ENCODE measurements at places on chromosomes 2 and 18.
A peak's percentile ranks its signal among the peaks of the same experiment; 100 is the strongest.

DNA sequence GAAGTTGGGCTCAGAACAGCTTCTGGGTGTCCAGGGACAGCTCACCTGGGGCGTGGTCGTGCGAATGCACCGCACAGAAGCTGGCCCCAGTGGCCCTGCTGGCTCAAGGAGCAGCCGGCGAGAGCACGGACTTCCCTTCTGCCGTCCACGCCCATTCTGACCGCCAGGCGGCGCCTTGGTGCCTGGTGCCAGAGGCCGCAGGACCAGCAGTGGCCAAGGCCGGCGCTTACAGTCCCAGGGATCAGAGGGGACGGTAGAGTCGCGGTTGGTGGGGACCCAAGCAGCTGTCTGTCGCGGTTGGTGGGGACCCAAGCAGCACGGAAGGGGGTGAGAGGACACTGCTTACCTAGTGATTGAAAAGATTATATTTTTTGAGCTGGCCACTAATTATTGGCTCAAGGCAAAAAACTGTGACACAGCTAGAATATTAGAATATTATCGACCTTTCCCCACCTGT is 25.7 kb downstream of the NPPC start:
- peak; percentile 47 for DNase-seq

DNA sequence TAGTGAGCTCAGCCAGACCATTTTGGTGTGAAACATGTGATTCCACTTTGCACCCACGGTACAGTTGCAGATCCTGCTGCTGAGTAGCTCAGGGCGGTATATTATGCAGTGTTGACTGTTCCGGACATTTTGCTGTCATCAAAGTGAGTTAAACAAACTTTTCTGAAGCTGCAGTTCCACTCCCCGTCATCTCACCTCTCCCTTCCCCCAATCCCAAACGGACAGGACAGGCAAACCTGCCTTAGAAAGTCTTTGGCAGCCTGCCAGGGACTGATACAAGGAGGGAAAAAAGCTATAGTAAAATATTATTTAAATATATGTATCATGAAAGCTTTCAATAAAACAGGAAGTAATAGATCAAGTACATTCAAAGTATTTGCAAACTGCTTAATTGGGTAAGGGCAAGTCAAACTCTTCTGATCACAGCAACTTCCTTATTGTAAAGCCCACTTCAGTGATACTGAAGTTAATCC is 35.5 kb upstream of the SP5 start:
- no peak for DNase-seq

- DNase-seq: no peak
These were observed 55.1 kb upstream of the ACVR2A start for GRCh38 chr2:147789720-147790119.

DNA sequence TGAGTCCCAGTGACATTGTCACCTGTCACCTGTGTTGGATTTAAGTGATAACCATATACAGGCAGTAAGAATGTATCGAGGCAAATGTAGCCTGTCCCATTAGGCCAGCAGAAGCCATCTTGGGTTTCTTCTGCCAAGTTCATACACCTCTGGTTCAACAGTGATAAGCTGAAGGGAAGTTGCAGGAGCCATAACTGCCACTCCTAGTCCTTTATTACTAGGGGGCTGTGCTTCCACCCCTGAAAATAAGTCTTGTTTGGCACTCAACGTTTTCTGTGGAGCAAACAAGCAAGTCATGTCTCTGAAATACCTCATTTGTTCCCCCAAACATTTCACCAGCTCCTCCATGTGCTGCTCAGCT is 58.1 kb upstream of the ALPP start:
- no peak for DNase-seq

DNA sequence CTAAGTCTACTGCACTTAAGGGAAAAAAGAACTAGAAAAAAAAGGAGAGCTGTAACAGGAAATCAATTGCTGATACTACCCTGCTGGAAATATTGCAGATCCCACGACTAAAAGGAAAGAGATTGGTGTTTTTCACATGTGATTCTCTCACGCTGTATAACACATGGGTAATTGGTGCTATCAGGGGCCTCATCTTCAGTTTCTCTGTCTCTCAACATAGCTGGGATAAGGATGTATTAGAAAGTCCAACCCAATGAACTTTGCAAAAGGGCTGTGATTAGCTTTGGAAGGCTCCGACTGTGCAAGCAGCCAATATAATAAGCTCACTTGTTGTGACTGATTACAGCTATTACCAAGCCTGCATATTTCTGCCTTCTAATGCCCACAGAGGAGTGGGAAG is 133.4 kb downstream of the NRP2 start:
- DNase-seq: no peak

DNA sequence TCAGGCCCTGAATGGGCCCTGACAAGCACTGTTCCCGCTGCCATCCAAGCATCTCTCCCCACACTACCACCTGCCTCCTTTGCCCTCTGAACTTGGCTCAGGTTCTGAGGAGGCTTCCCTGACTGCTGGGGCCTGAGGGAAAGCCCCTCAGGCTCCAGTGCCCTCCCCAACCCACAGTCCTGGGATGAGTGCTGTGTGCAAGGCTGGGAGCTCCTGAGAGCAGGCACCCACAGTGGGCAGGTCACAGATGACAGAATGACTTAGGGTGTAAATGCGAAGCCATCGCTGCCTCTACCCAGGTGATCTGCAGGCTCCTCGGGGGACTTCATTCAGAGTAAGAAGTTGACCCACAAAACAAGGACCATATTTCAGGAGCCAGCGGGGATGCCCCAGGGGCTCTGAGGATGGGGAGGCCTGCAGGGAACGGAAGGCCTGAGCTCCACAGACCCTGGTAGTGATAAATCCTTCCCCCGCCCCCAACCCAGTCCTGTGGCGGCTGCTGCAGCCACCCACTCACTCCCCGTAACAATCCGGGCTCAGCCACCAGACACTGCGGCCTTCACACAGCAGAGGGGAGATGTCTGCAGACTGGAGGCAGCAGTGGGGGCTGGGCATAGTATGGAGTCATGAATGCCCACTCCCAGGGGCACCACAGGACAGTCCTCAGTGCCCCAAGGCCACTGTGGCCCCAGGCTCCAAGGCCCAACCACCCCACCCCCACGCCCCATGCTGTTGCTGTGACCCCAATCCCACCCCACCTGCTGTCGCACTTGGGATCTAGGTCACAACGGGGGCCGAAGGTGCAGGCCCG is 8.9 kb downstream of the BIN1 start:
- no peak for DNase-seq

GRCh38 chr18:30595942-30596341 is 446.6 kb downstream of the DSC3 start:
- no peak for DNase-seq

DNA sequence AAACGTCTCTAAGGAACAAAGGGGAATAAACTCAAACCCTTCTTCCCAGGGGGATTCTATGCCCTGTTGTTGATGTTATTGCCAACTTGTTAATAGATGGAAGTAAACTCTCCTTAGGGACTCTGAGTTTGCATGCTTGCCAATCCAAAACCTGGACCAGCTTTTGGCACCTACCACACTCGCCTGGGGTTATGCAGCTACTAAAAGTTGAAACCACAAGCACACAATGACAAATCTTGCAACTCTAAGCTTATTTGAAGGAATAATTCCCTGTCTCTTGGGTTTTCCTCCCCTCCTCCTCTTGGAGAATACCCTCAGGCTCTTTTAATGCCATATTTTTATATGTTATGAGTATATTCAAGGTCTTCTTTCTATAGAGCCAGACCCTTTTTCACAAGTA is 484.1 kb downstream of the FBXO15 start:
- DNase-seq: no peak

GRCh38 chr2:181393472-181393871 is 63.7 kb upstream of the ITGA4 start:
- DNase-seq: no peak

DNA sequence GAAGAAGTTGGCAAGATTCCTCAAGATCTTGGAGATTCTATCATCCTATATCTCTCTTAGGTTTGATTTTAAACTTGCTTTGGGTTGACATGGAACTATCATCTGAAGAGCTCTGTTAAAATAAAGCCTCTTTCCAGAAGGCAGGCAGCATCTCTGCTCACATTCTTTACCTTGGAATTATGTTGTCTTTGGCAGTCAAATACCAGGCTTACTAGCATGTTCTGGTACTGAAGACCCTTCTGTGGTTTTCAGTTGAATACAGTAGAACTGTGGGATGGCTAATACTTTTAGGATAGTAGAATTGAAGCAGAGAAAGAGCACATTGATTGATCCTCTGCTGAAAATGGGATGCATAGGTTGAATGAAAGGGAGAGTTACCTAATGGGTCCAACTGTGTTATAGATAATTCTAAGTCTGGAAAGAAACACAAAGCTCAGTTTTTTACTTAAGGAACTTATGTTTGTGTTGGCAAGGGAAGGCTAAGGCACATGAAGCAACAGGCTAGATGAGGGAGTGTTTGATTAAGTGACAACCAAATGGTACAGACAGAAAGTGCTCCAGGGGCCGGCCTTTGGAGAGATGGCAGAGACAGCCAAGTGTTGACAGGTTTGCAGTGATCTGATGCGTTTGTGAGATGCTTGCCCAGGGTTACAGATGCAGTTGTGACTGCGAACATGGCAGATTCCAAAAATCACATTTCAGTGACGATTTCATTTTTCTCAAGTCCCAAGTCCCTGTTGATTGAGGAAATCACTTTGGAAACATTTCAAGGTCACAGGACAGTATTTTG is 397.9 kb downstream of the MEIS1 start:
- no peak for DNase-seq

DNA sequence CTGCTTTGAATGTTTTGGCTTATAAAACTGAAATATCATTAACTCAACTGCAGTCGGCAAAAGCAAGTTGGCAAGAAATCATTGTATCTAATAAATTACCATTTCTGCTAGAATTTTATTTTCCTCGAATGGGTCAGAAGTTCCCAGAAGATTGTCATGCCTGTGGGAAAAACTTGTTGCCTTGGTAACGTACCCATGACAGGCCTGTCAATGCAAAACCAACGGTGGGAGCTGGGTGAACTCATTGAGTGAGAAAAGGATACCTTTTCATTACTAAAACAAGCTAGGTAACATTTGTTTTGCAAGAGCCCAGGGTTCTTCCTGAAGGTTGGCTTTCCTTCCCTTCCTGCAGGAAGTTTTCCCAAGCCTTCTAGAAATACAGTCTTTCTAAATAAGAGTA is 9.5 kb downstream of the PLB1 start:
- DNase-seq: no peak

DNA sequence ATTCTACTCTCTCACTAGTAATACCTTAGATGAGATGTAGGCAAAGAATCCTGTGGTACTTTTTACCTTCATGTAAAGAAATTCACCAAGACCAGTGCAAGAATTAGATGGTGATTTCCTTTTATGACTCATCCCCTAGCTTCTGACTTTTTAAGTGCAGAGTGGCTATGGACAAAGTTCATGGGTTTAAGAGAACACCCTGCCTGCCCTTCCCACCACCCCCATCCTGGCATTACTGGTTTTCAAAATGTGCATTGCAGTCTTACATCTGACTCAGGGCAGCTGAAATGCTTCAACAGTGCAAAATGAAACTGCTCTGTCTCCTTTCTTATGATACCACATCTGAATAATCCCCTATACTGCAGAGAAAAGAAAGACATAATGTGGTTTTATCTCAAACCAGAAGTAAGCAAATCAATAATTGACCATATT is 22.6 kb downstream of the MAIP1 start:
- DNase-seq: no peak

DNA sequence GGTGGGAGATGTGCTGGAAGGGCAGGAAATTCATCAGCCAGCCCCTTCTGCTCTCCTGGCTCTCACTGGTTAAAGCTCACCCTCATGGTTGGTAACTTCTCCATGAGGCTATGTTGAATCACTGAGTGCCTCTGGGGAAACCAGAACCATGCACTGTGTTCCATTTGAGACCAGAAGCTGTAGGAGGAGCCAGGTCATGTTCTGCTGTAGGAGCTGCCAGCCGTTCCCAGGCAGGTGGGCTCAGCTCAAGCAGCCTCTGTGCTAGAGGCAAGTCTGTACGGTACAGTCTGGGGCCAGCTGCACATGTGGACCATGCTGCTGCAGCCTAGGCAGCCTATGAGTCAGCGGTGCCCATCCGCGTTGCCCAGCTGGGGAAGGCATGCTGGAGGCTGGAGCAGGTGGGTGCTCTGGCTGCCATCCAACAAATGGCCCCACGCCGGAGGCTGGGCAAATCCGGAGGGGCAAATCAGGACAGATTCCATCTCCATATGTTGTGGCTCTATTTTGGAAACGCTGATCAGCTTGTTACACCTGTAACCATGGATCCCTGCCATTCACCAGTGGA is 22.0 kb upstream of the KCNF1 start:
- no peak for DNase-seq

GRCh38 chr18:75497576-75498235 is 70.2 kb upstream of the SMIM21 start:
- no peak for DNase-seq

GRCh38 chr2:55163274-55163721 is 68.8 kb downstream of the CLHC1 start:
- DNase-seq: no peak

DNA sequence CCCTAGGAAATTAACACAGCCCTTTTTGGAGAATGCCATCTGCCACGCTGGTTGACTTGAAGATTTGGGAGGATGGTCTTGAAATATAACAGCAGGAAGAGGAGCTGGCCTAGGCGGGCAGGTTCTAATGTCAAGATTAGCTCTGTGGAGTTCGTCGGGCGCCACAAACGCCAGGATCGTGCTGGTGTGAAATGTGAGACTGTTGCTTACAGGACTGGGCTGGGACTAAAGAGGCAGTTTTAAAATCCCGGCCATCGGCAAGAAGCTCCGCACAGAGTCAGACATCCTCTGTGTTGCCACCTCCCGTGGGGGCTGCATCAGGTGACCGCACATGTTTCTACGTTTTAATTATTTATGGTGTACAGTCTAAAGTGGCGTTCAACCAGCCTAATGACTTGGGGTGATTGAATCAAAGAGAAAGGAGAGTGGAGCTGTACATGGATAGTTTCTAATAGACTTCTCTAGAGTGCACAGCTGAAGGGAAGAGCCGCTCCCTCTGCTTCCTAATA is 99.4 kb upstream of the BCL11A start:
- DNase-seq: no peak

DNA sequence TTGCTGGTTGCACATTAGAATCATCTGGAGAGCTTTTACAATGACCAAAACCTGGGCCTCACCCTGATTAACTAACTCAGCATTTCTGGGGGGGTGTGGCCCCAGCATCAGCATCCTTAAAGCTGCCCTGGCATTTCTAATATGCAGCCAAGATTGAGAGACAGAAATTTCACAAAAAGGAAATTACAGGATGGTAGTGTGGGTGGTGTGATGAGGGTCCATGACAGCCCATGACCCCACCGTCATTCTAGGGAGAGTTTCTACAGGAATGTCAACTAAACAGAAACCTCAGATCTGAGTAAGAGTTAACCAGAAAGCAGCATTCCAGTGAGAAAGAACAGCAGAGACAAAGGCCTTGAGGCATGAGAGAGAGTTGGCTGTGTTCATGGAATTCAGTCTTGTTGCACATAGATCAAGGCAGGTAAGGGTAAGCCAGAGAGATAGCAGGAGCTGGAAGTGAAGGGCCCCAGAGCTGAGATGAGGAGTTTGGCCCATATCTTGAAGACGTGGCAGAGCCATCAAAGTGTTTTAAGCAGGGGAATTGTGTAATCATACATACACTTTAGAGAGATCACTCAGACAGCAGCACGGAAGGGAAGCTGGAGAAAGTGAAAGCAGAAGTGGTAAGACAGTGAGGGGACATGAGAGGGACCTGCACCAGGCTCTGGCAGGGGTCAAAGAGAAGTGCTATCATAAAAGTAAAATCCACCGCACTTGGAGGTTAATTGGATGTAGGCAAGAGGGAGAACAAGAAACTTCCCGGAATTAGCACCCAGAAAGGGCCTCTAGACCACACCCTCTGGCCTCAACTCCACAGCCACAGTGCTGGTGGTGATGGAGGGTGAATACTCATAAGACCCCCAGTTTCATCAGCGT is 7.8 kb upstream of the TRABD2A start:
- no peak for DNase-seq

GRCh38 chr2:24543252-24543651 is 52.2 kb downstream of the NCOA1 start:
- DNase-seq: no peak

- no peak for DNase-seq
These were observed 21.9 kb downstream of the FAM124B start for GRCh38 chr2:224379986-224380385.

All from stimulated activated CD8-positive, alpha-beta memory T cell treated with anti-CD3 and anti-CD28 coated beads, Interleukin-15, amount 100 ng/mL, for 24 hours (primary cell).